ENCODE measurements at places on chromosomes 13 and 19.

- no peak for ATAC-seq
Measured at GRCh38 chr13:102584434-102584833, 12.4 kb upstream of the TPP2 start.

DNA sequence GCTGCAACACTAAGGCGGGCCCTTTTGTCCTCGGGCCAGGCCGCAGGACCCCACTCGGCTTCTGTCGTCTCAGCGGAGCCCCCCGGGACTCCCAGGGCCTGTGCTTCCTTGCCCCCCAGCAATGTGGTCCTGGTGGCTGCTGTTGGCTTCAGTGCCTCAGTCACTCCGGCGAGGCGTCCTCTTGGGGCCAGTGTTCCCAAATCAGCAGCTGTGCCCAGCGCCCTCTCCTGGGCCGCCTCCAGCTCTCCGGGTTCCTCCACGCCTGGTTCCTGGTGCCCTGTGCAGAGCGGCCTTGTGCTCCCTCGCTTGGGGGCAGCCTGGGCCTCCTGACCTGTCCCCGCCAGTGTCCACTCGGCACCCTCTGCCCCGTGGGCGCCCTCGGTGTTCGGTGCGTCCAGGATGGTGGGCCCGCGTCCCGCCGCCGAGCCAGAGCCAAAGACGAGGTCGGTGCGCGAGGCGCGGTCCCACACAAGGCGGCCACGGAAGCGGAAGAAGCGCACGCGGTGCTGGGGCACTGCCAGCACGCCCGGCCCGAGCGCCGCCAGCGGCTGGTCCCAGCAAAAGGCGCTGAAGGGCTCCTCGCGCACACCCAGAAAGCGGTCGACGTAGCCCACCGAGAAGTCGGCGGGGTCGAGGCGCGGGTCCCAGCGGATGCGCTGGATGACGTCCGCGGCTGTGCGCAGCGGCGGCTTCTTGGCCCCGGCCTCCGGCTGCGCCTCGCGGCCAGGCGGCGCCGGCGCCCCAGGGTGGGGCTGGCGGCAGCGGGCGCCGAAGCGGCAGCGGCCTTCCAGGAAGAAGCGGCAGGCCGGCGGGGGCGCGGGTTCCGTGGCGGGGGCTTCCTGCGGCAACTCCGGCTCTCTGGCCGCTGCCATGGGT lies 685 bp downstream of the LENG9 start:
- ATAC-seq, result peak; percentile 17

DNA sequence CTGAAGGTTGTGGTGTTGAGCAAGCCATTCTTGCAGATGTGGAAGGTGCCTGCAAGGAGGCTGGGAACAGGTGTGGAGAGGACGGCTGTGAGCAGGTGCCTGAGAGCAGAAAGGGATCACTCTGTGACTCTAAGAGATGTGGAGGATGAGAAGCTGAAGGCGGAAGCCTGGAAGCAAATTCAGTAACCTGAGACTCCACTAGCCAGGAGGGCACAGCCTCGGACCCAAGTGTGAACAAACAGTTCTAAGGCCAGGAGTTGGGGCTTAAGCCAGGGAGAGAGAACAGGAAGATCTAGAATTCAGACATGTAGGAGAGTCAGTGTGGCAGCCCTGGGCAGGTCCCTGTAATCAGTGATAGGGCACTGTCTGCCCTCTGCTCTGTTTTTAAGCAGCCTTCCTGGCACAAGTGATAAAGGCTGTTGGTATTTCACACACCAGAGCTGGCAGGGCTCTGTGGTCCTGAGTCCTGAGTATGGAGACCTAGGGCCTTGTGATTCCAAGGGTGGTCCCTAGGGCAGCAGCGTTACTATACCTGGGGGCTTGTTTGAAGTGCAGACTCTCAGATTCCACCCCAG lies 131.3 kb downstream of the SLC7A1 start:
- ATAC-seq, result no peak

GRCh38 chr13:79448413-79448812 lies 32.5 kb upstream of the NDFIP2 start:
- peak; percentile 82 for ATAC-seq

- peak; percentile 40 for ATAC-seq
Measured at GRCh38 chr19:45160870-45161737, at the start of gene NKPD1. Gene NKPD1 (minus strand): TSS chr19:45160982. CDS start chr19:45160150, 832 bp downstream.

DNA sequence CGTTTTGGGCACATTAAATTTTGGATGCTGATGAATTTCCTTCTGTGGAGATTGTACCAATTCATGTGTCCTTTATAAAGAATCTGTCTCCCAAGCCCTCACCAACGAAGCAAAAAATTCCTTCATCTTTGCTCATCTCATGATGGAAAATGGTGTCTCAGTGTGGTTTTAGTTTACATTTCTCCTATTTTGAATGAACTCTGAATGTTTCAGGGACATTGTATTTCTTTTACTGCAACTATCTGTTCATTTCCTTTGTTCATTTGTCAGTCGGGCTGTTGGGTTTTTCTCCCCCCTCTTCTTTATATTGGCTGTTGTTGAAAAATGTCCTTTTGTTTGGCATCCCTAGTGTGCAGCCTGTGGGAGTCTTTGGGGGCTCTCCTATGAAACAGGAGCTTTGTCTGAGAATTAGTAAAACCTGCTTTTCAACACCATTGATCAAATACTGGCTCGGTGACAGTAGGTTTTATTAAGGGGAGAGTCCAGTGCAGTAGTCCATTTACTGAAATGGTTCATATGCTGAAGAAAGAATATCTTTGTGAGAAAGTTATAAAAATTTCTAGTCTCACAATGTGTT lies 91.3 kb upstream of the C1QTNF9B start:
- ATAC-seq, result no peak

DNA sequence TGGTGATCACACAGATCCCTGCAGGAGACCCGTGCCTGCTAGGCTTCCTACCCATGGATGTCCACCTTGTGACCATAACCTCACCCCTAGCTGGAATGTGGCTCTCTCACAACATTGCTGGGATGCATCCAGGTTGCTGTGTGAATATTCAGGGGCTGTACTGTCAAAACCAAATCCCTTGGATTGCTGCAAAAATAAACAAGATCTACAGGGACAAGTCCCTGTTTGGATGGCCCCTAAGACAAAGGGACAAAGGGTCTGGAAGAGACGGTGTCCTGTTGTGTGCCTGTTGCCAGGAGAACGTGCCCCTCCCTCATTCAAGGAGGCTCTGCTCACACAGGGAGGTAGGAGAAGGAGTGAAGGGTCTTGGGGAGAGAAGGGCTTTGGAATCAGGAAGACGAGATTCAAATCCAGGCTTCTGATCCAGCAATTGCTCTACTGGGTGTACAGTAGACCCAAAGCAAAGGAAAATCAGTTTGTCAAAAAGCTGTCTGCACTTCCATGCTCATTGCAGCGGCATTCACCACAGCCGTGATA lies 89.2 kb upstream of the WASF3 start:
- no peak for ATAC-seq

- no peak for ATAC-seq
Measured at GRCh38 chr19:28940751-28941500, 272.0 kb downstream of the UQCRFS1 start.

GRCh38 chr13:41049480-41050440 lies 11.5 kb upstream of the WBP4 start:
- peak; percentile 55 for ATAC-seq

- ATAC-seq, result no peak
Measured at GRCh38 chr19:28501976-28502375, 711.0 kb downstream of the UQCRFS1 start.

DNA sequence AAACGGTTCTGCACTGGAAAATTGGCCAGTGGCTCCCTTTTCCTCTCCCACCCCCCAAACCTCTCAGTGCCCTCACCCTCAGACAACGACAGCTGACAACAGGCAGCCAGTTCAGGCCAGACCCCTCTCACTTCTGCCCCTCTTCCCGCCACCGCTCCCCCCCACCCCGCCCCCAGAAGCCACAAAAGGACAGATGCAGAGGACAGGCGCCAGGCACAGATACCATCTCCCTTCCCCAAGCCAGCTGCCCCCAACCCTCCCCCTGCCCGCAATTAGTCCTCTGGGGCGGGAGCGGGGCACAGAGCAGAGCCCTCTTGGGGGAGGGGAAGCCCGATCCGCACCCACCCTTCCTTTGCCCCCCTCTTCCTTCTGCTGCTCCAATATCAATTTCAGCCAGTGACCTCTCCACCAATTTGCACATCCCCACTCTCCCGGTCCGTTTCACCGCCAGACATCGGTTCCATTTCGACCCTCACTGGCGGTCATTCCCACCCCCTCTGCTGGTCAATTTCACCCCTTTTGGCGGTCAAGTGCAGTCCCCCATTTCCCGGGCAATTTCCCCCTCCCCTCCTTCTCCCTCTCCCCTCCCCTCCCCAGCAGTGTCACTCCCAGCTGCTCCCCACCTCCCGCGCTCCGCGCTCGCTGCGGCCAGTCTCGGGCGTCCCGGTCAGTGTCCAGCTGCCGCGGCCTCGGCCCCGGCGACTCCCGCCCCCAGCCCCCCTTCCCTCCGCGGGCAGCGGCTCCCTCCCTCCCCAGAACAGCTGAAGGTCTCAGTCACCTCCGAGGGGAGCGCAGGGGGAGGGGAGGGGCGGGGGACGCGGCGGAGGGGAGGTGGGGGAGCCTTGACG lies at the start of gene SHD:
Gene SHD, plus strand, starts transcription at position 848 of the 848 bp plus-strand sequence. CDS start 798 bp downstream, outside the sequence.
- no peak for ATAC-seq

DNA sequence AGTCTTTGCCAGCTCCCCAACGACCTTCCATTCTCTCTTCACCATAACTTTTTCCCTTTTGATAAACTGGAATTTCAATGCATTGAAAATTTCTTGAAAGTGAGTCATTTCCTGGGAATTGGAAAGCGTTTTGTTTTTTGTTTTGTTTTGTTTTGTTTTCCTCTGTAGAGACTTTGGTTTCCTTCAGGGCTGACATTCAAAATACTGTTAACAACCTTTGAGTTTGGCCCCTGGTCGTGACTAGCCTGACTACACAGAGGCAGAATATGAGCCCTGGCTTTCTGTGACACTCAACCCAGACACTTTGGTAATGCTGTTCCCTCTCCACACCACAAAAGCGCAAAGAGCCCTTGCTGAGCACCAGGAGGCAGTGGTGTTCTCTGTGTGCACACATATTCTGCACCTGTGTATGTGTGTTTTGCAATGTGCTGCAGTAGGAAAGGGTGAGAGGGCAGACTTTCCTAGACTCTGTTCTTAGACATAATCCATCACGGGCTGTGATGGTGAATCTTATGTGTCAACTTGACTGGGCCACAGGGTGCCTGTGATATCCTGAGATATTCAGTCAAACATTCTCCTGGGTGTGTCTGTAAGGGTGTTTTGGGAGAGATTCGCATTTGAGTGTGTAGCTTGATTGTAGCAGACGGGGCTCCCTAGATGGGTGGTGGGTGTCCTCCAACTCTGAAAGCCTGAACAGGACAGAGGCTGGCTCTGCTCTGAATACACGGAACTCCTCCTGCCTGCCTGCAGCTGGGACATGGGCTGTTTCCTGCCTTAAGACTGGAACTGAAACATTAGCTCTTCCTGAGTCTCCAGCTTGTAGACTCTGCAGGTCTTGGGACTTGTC lies 29.5 kb upstream of the ANKRD10 start:
- peak; percentile 85 for ATAC-seq

DNA sequence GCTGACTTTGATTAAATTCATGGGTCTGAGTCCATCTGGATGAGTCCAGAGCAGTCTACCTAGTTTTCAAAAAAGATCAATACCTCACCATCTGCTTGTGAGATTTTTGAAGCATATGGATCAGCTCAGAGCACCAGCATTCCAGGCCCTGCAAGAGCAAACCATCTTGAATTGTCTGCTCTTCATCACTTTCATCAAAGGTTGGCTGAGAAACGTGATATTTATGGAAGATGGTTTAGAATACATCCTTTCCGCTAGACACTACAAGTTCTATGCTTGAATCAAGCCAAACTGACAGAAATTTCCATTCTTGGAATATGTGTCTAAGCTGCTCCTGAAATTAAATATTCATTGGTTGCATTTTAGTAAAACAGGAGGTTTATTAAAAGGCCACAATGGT lies 190.3 kb downstream of the KCNRG start:
- ATAC-seq, result no peak

DNA sequence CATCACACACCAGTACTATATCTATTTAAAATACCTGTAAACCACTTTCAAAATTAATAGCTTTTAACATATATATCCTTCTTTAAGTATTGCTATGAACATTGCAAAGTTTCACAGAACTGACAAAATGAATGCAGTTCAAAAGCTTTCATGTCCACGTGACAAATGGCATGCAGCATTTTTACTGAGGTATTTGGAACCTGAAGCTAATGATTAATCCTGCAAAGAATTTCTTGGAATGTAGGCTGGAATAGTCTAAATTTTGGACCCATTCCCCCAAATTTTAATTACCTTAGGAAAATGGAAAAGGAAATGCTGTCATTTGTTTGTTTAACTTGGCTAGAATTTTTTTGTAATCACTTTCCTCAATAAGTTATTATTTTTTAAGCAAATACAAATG lies 423.8 kb upstream of the GPC6 start:
- ATAC-seq, result no peak

DNA sequence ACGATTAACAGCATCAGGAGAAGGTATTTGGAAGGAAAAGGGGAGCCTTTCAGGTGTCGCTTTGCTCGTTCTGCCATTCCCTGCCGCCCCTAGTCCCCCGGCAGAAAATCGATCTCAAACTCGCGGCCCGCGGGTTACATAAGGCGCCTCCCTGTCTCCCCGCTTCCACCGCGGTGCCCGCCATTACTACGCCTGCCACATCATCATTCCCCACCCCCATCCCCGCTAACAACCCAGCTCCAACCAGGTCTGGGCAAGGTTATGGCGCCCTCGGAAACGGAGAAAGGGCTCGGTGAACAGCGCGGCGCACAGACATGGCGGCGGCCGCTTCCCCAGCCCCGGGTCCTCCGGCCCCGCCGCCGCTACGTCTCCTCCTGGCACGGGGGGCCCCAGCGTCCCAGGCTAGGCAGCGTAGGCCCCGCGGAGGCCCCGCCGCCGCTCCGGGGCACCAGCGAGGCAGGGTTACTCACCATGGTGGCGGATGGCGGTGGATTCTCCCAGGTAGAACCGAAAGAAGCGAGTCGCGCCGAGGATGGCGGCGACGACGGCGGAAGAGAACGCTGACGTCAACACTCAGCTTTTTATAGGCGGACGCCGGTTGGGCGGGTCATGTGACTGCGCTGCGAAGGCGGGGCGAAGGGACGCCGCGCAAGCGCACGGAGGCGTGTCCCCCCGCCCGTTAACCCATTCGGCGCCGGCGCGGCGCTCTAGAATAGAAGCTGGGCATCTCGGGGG lies at the start of gene EEF2:
Gene EEF2, minus strand, starts transcription at position 556 of the 735 bp plus-strand sequence. Its CDS starts 83 bp downstream, at position 473.
- ATAC-seq, result peak; percentile 57

- ATAC-seq, result no peak
Measured at GRCh38 chr19:35313587-35313986, 15.4 kb upstream of the CD22 start.

GRCh38 chr19:12880551-12881171 lies 588 bp downstream of the DNASE2 start:
- peak; percentile 21 for ATAC-seq

- no peak for ATAC-seq
Measured at GRCh38 chr19:46528601-46529590, 33.2 kb upstream of the PNMA8B start.

DNA sequence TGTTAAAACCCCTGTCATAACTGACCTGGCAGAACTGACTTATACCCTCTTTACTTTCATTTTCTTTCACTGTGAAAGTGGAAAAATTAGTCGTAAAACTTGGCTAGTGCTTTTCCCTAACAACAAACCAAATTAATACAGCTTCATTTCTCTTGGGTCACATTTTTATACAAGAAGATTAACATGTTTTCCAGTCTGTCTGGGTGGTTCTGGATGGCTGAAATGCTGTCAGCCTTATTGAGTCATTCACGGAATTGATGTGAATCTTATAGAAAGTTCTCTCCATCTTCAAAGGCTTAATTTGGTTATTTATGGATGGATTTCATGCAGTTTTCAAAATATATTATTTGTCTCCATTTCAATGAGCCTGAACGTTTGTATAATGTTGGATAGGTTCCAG lies 440.0 kb downstream of the KCTD12 start:
- ATAC-seq, result no peak
